ENCODE measurements at places on chromosomes 6 and 20.

DNA sequence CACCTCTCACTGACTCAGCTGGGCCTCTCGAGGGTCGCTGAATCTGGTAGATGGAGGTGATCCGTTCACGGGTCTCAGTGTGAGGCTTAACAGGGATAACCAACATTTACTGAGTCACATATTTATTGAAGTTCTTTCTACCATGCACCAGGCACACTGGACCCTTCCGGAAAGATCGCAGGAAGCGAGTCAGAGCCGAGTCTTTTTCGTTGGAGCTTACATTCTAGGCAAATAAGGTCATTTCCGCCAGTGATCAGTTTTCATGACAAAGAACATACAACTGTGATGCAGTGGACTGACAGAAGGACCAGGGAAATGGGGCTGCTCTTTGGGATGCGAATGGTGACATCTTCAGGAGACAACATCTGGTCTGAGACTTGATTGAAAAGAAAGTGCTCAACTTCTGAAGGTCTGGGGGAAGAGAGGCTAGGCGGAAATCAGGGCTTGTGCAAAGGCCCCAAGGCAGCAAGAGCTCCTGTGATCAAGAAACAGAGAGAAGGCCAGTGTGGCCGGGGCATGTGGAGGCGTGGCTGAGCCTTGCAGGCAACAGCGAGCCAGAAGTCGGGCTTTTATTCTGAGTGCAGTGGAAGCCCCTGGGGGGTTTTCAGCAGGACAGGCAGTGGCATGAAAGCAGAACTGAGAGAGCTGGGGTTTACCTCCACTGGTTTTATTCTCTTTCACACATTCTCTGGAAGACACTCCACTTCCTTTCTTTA, 56.7 kb downstream of the APCDD1L start:
- DNase-seq: no peak

DNA sequence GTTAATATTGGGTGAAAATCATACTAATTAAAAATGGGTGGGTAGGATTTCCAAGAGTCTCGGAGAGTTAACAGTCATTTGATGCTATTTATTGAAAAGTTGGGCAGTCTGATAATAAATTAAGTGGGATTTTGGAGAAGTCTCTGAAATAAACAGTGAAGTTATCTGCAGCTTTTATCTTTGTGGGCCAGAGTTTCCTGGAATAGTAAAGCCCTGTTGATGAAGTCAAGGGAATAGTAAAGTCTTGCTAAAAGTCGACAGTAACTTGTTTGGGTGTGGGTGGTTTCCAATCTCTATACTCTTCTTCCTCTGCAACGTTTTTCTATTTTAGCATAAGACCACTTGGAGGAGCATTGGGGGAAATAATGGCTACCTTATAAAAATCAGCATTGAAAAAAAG, 493.6 kb downstream of the EPM2A start:
- no peak for DNase-seq

DNA sequence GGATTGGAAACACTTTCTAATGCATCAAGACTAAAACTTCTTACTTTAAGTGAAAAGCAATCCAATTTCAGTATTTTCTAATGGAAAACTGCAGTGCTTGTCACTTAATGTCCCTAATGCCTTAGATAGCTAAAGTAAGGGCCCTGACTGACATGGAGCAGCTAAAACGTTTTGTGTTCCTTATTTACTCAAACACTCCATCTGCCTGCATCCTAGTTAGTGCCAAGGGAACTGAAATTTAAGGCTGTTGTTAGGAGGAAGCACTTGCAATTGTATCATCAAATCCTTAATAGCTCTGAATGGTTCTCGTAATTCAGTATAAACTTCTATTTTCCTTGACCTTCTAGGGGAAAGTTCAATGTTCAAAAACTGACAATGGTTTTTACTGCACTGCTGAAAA, 127.4 kb downstream of the GJA10 start:
- no peak for DNase-seq

GRCh38 chr6:141460743-141461484, 671.8 kb upstream of the GJE1 start:
- DNase-seq: no peak

GRCh38 chr6:11766589-11767450, 11.8 kb downstream of the ADTRP start:
- DNase-seq: no peak

DNA sequence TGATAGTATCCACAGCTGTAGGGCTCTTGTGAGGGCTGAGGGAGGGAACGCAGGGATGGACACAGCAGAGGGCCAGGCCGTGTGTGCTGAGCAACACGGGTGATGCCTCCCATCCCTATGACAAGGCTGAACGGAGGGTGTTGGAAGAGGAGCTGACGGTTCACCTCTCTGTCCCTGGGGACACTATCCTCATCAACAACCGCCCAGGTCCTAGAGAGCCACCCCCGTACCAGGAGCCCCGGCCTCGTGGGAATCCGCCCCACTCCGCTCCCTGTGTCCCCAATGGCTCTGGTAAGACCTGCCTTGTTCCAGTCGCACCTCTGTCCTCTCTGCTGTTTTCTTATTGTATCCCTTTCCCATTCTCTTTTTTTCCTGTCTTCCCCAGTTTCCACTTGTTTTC, 10.1 kb downstream of the DDR1 start:
- DNase-seq: no peak

- no peak for DNase-seq
Observed at GRCh38 chr20:54717983-54718382, 242.6 kb downstream of the DOK5 start.

DNA sequence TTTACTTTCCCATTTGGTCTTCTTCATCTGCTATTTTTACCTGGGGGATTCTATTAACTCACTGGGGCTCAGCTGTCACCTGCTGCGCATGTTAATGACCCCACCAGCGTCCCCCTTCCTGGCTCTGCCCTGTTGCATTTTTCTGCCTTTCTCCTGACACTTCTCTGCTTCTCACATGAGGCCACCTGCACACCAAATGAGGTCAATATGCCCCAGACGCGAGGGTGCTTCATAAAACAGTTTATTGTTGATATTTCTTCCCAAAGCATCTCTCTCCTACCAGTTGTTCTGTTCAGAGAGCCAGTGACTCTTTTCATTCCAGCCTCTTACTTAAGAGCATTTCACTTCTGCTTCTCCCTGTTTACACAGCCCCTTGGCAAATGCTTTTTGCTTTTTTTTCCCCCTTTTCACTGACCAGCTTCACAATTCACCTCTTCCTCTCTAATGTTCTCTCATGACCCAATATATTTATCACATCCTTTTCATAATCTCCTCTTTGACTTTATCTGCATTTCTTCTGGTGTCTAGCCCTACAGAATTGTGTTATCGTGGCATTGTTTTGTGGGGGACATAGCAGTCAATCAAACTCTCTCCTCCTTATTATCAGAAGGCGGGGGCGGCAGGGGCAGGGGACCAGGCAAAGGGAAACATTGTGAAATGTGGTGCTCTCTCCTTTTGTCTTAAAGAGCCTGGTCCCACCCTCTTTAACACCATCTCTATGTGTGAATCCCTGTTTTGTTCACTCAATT, 545.8 kb upstream of the CITED2 start:
- no peak for DNase-seq

DNA sequence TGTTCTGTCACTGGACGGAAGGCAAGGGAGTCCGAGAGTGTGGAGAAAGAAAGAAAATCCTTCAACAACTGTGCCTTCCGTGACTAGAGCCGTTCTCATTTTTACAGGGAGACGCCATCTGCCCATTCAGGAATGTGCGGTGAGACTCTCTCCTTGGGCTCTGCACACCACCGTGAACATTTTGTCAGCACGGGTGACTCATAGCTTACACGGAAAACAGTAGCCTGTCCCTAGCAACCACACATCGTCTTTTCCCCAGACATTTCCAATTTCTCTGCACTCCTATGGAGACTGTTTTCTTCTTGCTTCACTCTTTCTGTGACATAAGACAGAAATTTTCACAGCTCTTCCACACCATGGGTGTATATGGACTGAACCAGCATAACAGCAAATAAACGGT, 55.1 kb downstream of the TBXT start:
- DNase-seq: no peak

DNA sequence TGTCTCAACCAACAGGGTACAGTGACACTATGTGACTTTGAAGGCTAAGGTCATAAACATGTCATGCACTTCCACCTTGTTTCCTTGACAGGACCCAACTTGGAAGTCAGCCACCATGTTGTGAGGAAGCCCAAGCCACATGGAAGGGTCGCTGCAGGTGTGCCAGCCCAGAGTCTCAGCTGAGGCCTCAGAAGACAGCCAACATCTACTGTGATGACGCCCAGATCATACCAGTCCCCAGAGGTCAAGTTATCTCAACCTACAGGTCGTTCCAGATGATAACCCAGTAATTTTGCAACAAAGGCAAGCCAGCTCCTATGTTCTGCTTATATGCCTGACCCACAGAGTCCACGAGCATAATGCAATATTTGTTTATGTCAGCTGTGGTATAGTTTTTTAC, 376.0 kb upstream of the AGPAT4 start:
- DNase-seq: no peak

DNA sequence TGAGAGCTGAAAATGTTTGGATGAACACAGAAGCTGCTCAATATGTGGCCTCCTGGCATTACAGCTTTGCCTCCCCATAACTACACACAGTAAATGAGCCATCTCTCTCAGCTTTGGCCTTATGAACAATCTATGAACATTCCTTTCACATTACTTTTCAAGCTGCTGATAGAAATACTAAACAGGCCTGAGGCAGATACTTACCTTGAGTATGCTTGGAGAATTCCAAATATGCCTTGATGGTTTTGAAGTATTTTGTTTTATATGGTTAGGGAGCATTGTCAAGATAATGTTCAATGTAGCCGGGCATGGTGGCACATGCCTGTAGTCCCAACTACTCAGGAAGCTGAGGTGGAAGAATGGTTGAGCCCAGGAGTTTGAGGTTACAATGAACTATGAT, 104.5 kb downstream of the CD24 start:
- no peak for DNase-seq

- no peak for DNase-seq
Observed at GRCh38 chr6:155936551-155936950, 480.9 kb upstream of the NOX3 start.

GRCh38 chr6:111590209-111590980, 15.3 kb downstream of the TRAF3IP2 start:
- no peak for DNase-seq

GRCh38 chr6:142796571-142796970, 148.4 kb downstream of the HIVEP2 start:
- no peak for DNase-seq

- DNase-seq: no peak
Observed at GRCh38 chr20:63288581-63289251, 4.3 kb upstream of the COL20A1 start.

DNA sequence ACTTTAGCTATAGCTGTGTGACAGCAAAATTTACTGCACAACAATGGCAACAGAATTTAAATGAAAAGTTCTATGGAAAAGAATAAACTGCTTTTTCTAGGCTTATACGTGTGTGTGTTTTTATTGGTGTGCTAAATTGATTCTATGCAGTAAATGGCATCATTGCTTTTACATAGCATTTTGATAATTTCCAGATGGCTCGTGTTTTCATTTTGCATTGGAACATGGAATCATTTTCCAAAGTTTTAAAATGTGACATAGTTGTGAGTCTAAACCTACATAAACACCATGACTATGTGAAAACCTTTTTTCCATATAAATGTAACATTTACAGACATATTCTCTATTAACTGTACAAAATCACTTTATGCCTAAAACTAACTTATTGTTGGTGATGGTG, 127.8 kb downstream of the SIM1 start:
- DNase-seq: no peak

GRCh38 chr6:104896914-104897313, 37.2 kb upstream of the HACE1 start:
- DNase-seq: no peak

DNA sequence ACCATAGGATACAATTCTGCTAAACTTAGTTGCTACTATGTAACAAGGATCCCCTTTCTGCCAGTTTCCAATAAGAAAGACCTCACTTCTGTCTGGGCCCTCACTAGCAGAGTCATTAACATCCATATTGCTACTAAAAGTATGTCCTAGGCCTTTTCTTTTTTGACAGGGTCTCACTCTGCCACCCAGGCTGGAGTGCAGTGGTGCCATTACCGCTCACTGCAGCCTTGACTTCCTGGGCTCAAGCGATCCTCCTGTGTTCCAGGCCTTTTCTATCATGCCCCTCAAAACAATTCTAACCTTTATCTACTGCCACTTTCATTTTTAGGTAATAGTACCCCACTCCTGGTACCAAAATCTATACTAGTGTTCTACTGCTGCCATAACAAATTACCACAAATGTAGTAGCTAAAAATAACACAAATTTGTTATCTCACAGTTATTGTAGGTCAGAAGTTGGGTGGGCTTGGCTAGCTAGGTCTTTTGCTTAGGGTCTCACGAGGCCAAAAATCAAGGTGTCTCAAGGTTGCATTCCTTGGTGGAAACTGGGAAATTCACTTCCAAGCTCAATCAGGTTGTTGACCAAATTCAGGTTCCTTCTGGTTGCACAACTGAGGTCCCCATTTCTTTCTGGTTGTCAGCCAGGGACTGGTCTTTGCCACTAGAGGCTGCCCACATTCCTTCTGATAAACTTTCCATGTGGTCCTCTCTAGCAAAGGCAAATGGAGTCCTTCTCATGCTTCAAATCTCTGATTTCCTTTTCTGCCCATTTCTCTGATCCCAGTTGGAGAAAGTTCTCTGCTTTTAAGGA, 3.0 kb downstream of the CSNK2A1 start:
- no peak for DNase-seq

- no peak for DNase-seq
Observed at GRCh38 chr6:11207199-11207968, 25.1 kb downstream of the NEDD9 start.

- DNase-seq: no peak
Observed at GRCh38 chr6:167709196-167709595, 117.5 kb upstream of the AFDN start.

DNA sequence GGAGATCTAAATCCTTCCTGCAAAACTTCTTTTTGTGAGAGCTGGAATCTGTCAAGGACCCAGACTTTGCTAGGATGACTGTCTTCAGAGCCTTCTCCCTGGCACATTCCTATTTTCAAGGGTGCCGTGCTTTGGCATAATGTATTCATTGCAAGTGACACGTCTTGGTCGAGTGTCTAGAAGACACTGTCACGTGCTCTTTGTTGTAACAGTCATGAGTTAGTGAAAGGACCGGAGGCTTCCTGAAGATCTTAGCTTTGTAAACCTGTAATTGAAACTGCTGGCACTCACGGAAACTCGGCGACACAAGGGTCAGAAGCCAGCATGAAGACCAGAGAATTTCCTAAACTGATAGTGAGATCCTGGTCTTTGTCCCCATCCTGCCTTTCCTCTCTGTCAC, 19.7 kb upstream of the TAGAP start:
- no peak for DNase-seq

- DNase-seq: no peak
Observed at GRCh38 chr6:165844801-165845364, 181.8 kb upstream of the PDE10A start.

DNA sequence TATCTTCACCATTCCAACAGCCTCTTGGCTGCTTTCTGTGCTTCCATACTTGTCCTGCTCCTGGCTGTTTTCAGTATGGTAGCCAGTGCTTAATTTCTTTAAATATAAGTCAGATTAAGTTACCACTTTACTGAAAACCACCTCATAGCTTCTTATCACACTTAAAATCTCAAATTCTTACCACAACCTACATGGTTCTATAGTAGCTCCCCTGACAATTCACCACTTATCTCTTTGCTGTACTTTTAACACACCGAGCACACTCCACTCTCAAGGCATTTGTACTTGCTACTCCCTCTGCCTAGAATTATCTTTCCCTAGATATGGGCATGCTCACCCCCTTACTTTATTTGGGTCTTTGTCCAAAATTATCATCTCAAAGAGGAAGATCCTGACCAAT, 369.0 kb downstream of the TENT5A start:
- DNase-seq: no peak

All from activated CD8-positive, alpha-beta memory T cell treated with anti-CD3 and anti-CD28 coated beads, Interleukin-2, amount 50 U/mL, for 4 hours (primary cell).